Activated naive CD4-positive, alpha-beta T cell treated with anti-CD3 and anti-CD28 coated beads for 36 hours (primary cell): ENCODE measurements at places on chromosomes 2 and 18.

DNA sequence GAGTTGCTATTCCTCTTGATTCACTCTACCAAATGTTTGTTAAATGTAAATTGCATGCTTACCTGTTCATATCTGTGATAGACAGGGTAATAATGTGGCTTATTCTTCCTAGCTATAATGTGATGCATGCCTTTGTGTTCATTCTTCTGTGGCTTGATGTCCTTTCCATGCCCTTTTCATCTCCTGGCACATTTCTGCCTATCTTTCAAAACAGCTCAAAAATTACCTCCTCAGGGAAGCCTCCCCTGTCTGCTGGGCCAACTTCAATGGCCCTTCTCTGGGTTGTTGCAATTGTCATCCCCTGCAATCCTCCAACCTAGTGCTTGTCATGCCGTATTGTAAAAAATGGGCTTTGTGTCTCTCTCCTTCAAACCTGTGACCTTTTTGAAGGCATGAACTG is 52.8 kb upstream of the LHCGR start:
- no peak for DNase-seq

GRCh38 chr2:190781604-190782198 is 98.9 kb upstream of the GLS start:
- DNase-seq: peak; percentile 77

GRCh38 chr18:62751341-62751821 is 36.0 kb downstream of the PHLPP1 start:
- DNase-seq: no peak

DNA sequence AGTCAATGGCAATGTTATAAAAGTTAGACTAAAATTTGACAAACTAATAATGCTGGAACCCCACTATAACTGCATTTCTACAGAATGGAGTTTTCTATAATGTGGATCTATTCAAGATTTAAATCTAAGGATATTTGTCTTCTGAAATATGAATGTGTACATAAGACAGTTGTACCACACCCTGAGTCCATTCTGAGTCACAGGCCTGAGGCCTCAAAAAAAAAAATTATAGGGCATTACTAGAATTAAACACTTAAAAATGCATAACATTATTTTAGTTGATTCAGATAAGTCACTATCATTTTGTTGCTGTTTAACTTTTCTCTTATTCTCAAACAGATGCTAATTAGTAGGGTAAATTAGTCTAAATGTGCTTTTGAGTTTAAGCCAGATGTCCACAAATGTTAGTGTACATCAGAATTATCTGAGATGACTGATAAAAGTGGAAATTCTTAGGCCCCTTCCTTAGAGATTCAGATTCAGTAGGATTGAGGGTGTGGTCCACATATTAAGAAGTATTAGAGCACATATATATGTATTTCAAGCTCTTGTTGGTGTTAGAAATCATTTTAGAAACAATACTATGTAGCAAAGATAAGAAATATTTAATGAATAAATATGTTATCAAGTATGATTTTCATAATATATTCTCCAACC is 42.4 kb upstream of the COL5A2 start:
- no peak for DNase-seq

- no peak for DNase-seq
These were observed 16.6 kb downstream of the RBFA start for GRCh38 chr18:80050797-80051196.

- no peak for DNase-seq
These were observed 19.8 kb downstream of the FAM171B start for GRCh38 chr2:186713691-186714090.

DNA sequence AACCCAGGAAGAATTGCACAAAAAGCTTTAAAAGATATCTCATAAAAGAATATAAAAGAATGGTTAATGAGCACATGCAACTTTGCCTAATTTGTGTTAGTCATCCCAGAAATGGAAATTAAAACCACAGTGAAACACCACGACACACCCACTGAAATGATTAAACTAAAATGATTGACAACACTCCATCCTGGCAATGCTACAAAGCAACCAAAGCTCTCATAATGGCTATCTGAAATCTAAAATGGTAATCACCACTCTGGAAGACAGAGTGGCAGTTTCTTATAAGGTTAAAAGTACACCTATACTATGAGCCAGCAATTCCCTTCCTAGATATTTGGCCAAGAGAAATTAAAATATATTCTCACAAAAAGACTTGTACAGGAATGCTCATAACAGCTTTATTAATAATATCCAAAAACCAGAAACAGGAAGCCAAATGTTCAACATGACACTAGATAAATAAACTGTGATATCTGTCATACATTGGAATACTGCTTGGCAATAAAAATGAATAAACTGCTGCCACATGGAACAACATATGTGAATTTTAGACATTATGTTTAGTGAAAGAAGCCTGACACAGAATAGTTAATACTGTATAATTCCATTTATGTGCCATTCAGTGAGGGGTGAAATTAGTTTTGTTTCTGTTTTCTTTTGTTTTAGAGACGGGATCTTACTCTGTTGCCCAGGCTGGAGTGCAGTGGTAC is 105.3 kb upstream of the BCL2L11 start:
- peak; percentile 8 for DNase-seq

GRCh38 chr2:173149491-173149890 is 73.8 kb downstream of the MAP3K20 start:
- DNase-seq: peak; percentile 75

DNA sequence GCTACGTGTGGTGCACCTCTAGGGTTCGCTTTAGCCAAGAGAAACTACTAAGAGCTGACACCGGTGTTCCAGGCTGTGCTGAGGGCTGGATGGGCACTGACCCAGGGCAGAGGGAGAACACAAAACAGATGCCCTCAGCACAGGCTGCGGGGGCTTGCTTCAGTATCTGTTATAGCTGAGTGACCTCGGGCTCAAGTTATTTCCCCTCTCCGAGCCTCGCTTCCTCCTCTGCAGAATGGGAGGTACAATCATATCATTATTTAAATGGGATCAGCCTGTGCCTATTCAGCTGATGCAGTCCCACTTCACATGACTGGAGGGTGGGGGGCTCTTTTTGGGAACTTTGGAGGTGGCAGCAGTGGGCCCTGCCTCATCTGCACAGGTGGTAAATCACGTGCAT is 156.1 kb upstream of the APCDD1 start:
- DNase-seq: no peak

- DNase-seq: no peak
These were observed 382.0 kb downstream of the SOX11 start for GRCh38 chr2:6074089-6074643.

GRCh38 chr2:55732854-55733253 is 39.2 kb upstream of the PNPT1 start:
- DNase-seq: no peak

- DNase-seq: no peak
These were observed 134.4 kb upstream of the SLC1A4 start for GRCh38 chr2:64854773-64855237.

- no peak for DNase-seq
These were observed 406.1 kb upstream of the DCC start for GRCh38 chr18:51933903-51934302.

DNA sequence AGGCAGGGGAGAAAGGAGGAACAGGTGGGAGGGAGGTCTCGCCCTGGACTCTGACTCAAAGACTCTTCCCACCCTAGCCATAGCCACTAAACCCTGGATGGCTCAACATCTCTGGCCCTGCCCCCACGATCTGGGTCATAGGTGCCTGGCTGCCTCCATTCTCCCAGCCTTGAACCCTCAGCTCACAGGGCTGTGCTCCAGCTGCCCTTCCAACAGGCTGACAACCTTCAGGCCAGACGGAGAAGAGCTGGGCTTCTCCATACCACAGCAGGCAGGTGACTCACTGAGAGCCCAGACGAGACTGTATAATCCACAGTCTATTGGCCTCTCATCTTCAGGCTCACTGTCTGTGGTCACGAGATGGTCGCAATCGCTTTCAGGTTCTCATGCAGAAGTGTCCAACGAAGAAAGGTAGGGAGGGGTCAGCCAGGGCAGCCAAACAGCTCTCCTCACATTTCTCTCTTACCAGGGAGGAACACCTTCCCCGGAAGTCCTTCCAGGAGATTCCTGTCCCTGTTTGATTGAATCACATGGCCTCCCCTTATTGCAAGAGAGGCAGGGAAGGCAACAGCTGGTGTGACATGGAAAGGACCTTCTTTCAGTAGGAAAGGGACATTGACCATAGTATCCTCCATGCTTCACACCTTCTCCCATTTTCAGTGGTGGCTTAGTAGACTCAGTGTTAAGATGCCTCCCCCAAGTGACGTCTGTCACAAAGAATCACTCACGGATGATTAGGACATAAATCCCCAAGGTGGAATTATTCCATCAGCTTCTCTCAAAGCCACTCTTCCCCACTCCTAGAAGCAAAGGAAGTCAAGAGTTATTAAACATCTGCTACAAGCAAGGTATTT is 100.1 kb downstream of the MRO start:
- no peak for DNase-seq

- DNase-seq: peak; percentile 28
These were observed 7.6 kb upstream of the METTL21A start for GRCh38 chr2:207632575-207633493.

GRCh38 chr2:205903549-205904129 is 182.3 kb downstream of the INO80D start:
- peak; percentile 18 for DNase-seq

- no peak for DNase-seq
These were observed 287.7 kb upstream of the GCFC2 start for GRCh38 chr2:75998451-75998850.

GRCh38 chr2:189651284-189651683 is 10.0 kb upstream of the ASNSD1 start:
- no peak for DNase-seq

- DNase-seq: no peak
These were observed 201.2 kb downstream of the SUCLG1 start for GRCh38 chr2:84257831-84258230.

DNA sequence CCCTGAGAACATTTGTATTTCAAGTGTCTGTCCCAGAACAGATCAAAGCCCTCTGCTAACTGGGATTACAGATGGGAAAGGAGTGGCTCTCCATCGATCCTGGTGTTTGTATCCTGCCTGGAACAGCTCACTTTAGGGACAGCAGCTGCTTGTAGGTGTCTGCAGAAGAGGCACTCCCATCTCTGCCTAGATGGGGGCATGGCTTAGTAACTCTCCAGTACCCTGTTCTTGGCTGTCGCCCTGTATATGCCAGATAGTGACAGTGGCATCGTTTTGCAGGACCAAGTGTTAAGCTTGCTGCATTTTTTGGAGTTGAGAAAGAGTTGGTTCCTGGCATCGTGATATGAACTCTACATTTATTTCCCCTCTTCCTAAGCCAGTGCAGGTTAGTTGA is 189.9 kb downstream of the SH3RF3 start:
- no peak for DNase-seq

DNA sequence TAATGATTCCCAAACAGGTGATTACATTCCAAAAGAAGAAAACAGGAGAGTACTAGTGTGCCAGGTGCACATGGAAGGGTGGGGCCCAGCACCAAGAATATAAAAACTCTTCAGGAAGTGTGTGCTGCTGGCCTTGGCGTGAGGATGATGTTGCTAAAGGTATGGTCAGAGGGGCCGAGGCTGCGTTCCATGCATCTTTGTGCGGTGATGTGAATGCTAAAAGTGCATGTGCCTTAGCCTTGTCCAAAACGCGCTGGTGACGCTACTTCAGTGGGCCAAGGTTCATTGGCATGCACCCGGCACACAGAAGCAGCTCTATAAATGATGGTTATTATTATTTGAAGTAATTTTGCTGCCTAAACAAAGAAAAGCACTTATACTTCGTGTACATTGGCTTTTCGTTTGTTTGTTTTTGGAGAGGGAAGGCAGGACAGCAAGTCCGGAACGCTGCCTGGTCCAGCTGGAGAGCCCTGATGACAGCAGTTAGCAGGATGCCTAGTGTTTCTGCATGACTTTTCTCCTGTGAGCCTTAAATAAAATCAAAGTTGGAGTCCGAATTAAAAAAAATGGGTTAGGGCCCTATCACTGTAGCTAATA is 2.9 kb downstream of the ALKAL2 start:
- DNase-seq: no peak

GRCh38 chr2:218312267-218312756 is 20.0 kb upstream of the TMBIM1 start:
- DNase-seq: no peak

GRCh38 chr2:66426244-66427111 is 8.4 kb upstream of the MEIS1 start:
- no peak for DNase-seq

DNA sequence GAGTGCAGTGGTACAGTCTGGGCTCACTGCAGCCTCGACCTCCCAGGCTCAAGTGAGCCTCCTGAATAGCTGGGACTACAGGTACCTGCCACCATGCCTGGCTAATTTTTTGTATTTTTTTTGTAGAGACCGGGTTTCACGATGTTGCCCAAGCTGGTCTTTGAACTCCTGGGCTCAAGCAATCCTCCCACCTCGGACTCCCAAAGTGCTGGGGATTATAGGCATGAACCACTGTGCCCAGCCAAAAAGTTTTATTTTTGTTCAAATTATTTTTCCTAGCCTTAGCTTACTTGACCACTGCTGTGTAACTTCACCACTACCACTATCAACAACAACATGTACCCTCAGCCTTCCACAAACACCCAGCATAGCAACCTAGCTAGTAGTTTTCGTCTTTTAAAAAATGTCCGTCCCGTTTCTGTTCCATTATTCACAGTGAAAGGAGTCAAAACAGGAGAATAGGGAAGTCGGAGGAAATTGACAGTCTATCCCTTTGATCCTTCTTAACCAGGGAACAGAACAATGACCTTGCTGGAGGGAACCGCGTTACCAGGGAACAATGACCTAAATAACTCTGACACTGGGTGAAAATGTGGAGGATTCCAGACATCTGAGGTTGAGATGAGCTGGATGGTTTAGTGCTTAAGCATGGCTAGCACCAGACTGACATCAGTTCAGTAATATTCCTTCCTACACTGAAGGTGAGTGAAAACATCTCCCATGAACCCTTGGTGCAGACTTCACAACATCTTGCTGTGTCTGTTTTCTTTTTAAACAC is 69.2 kb upstream of the ARL4C start:
- no peak for DNase-seq

DNA sequence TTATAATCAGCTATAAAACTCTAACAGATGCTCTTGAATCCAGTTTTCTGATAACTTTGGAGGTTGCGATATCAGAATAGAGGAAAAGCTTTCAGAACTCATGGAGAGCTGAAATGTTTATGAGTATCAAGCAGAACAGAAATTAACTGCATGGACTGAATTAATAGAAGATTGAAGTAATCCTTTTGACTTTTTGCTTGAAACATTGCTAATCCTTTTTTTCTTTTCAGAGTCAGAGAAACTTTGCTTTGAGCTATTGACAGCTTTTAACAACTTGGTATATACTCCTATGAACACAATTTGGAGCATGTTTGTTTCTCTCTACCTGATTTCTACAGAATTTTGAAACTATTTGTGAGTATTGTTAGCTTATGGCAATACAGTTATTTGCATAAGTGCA is 1254.8 kb downstream of the LRP1B start:
- no peak for DNase-seq

GRCh38 chr18:9658087-9658641 is 43.8 kb upstream of the PPP4R1 start:
- no peak for DNase-seq
